ENCODE measurements at places on chromosomes 6 and 20.

- no peak for DNase-seq
Observed at GRCh38 chr20:37447688-37448087, 73.4 kb upstream of the NNAT start.

DNA sequence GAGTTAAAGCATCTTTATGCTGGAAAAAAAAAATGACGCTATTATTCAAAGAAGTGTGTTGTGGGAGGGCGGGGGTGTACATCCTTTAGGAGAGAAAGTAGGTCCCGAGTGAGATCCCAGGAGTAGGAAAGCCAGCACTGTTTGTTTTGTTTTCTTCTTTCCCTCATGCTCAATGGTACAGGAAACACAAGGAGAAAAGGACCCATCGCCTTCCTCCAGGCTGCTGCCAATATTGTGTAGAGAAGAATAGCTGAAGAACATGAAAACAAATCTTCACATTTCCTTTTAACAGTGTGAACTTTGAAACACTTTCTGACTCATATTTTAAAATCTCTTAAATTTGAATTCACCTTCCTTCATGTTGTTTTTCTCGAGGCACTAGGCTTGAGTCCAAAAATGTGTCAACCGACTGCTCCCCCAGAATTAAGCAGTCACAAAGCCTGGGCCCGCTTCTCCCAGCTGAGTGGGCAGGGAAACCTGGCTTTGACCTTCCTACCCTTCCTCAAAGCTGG, 22.3 kb downstream of the PPP1R16B start:
- DNase-seq: no peak

GRCh38 chr6:141744971-141745370, 387.8 kb upstream of the GJE1 start:
- no peak for DNase-seq

DNA sequence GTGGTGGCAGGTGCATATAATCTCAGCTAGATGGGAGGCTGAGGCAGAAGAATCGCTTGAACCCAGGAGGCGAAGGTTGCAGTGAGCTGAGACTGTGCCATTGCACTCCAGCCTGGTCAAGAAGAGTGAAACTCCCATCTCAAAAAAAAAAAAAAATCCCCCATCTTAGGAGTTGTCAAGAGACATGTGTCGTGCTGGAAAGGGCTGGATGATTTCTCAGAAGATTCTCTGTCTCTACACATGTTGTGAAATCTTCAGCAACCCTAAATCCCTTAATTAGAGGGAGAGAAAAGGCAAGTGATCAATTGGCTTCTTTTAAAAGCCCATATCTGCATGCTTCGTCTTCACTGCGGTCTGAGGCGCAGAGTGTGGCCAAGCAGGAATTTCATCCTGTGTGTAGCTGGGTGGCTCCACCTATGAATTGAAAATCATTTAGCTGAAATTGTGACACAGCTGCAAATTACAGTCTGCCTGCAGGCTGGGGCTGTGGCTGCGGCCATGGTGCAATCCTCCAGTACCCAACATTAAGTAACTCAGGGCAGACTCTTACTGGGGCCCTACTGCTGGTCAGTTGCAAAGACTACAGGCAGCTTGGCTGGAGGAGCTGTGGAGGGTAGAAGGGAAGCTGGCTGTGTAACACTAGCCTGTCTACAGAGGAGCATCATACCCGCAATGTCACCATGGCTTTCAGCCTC, 3.2 kb upstream of the TGM3 start:
- no peak for DNase-seq

DNA sequence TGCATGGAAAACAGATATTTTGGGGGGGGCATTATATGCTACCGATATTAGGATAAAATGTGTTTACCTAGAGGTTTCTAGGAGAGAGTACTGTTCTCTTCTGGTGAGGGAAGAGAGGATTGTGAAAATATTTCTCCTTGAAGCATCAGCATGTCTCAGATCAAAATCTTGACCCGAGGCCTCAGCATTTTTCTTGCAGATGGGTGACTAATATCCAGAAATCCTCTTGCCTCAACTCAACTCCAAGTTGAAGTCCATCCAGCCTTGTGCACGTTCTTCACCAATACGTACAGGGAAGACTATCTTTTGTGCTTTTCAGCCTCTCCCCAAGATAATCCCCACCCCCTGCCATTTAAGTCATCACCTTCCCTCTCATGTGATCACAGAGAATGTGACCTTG, 59.5 kb downstream of the PRND start:
- DNase-seq: no peak

GRCh38 chr6:130525408-130525807, 159.6 kb downstream of the TMEM200A start:
- no peak for DNase-seq

DNA sequence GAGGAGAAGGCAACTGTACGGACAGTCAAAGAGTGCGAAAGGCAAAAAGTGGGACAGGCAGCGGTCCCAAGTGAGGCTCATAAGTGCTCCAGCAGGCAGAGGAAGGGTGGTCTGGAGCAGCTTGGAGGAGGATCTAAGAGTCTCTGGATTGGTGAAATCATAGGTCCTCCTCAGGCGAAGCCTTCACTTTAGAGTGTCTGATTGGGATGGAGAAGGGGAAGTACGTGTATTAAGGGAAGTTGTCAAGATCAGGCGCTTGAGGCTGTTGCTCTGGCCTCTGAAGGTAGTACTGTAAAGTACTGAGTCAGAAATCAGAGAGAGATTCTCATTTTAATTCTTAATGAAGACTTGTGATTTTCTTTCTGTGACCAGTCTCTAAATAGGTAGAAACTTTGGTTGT, 185.6 kb downstream of the KIF16B start:
- DNase-seq: no peak
